ENCODE measurements at places on chromosomes 2 and 18.

GRCh38 chr2:42932271-42933151 is 140.1 kb upstream of the HAAO start:
- DNase-seq, result no peak

GRCh38 chr2:235078182-235078581 is 126.4 kb downstream of the SH3BP4 start:
- DNase-seq, result no peak

DNA sequence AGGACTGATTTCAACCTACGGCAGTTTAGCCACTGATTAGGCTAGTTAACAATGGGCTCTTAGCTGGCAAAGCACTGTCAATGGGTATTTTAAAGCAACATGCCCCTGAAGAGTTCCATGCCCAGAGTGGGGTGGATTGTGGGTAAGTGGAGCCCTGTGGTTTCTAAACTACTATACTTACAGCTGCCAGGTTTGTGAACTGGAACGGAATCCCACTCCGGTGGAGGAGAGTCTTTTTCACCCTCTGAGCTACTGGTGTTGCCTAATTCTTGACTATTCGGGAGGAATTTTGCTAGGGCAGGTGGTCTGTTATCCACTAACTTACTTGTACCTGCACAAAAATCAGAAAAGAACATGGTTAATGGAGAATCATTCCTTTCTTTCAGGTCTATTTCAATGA is 52.6 kb downstream of the ZAP70 start:
- no peak for DNase-seq

GRCh38 chr18:22702806-22703205 is 230.3 kb upstream of the RBBP8 start:
- DNase-seq, result no peak

- DNase-seq, result no peak
Observed at GRCh38 chr2:46995844-46996243, 80.2 kb upstream of the MCFD2 start.

DNA sequence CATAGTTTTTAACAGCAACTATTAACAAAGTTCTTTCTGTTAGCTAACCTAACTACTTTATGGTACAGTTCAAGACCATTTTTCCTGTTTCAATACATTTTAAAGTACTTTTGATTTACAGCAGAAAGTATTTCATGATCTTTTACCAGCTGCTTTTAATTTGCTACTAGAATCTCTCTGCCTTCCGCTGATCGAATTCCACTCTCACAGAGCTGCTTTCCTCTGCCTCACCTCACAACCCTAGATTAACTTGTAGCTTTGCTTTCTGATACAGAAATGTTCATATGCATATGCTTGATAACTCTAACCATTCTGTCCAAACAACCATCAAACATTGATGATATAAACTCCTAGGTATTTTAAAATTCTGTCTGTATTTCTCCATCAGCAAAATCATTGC is 463.2 kb upstream of the ZEB2 start:
- DNase-seq, result no peak

DNA sequence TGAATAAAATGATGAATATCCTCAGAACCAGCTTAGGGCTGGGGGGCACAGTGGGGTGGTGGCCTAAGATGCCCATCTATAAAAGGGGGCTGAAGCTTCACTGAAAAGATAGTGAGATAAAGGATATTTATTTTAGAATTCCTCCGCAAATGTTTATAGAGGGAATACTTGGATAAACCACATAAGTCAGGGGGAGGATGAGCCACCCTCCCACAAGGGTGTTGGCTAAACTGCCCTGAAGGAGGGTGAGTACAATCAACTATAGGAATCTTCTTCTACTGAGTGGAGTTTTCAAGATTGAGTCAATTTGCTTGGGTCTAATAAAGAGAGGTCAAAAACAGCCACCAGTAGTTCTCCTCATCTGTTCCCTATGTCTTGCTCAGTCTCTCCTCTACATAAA is 114.5 kb upstream of the TANK start:
- no peak for DNase-seq

- DNase-seq, result no peak
Observed at GRCh38 chr18:13525381-13526029, 200.9 kb downstream of the FAM210A start.

DNA sequence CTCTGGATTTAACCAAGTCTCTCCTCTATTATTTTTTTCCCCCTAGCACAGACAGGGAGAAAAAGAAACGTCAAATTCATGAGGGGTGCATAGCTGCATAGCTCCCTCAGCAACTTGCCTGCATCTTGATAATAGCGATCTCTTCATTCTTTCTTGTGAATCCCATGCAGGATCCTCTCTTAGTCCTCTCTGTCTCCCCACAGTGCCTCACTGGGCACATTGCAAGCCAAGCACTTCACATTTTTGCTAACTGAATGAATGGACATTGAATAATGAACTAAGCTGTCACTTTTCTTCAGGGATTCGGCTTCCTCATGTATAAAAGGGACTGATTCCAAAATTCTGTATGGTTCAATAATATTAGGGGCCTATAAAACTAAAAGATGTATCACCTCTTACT is 2.9 kb upstream of the EPB41L3 start:
- DNase-seq, result peak; percentile 69

DNA sequence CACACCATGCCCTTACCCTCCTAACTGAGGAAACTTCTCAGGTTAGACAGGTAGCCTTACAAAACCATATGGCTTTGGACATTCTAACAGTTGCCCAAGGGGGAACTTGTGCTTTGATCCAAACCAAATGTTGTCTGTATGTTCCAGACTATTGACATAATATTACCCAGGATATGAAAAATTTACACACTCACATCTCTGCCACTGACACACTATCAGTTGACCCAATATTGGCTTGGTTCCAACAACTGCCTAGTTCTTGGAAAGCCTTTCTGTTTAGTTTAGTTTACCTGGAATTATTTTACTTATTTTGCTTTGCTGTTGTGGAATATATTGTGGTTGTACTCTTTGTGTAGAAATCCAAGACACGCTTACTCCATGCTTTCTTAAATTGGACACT is 178.4 kb downstream of the RNF152 start:
- no peak for DNase-seq

GRCh38 chr2:64298161-64298560 is 153.9 kb upstream of the PELI1 start:
- DNase-seq, result no peak

GRCh38 chr2:201542291-201542690 is 90.8 kb downstream of the STRADB start:
- DNase-seq, result peak; percentile 34

DNA sequence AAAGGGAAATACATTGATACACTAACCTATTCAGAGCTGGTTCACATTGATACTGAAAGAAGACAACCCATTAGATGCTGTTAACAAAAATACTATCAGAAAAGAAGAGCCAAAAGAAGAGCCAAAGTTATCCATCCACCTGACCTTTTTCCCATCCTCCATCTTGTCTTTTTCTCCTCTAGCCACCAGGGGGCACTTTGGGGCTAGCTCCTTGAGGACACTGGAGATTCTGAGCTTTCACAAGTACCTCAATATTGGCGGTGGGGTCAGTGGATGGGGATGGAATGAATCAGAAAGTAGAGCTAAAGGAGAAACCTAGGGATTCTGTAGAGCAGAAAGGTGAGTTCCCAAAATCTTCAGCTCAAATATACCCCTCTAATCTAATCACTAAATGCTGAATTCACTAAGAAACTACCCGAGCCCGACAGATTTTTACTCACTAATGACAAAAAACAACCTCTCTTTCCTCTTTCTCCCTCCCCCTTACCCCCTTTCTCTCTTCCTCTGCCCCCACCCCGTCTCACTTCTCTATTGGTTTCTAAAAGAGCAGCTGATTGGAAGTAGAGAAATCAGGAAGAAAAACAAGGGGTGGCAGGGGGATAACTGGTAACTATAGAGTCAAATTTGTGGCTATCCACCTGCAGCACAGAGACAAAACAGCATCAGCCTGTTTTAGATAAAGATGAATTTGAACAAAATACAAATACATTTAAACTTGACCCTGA is 203.3 kb downstream of the TCF4 start:
- DNase-seq, result peak; percentile 76

DNA sequence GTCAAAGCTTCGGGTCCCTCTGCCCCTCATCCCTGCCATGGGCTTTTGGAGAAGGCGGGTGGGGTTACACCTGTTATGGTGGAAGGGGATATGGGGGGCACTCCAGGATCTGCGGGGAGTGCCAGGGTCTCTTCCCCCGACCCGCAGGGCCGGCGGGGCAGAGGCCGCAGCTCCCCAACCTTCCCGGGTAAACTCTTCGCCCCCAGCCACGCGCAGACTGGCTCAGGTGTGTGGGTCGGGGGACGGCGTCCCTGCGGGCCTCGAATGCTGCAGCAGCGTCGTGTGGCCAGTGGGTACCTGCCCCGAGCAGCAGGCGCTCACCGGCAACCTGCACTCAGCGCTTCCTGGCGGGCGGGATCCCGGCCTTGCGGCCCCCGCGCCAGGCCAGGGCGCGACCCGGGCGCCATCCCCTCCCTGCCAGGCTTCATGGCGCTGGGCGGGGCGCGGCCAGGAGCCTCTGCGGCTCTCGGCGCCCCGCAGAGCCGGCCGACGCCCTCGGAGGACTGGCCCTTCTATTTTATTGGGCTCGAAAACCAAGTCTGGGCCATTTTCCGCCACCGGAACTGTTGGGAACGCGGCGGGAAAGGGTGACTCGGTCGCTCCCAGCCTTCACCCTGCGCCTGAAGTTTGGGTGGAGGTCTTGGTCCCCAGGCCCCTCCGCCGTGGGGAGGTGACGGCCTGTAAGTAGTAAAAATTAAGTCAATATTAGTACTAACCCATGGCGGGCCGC is 4.5 kb downstream of the GBX2 start:
- peak; percentile 49 for DNase-seq

DNA sequence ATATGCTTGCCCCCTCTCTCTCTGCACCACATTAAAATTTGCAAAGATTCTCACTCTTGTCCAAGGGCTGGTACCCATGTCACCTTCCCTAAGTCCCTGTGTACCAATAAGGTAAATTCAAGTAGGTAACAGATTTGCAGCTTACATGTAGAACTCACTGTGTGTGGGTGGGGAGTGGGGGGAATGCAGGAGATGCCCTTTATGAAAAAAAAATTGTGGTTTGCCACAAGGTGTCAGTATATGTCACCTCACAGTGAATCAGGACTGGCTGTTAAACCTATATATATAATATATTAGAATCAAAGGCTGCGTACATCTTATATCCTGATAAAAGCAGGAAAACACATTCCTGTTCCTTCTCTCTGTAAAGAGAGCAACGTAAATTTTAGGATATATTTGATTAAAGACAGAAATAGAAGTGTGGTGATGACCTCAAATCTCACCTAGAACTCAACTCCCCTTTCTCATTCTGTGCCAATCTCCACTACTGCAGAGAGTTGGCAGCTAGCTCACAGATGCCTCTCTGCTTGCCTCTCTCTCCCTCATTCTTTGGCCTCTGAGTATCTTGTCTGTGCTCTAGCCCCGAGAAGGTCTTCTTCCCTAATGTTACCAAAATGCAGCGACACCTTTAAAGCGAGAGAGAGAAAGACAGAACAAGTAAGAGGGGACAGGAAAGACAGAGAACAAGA is 536 bp downstream of the XDH start:
- DNase-seq, result peak; percentile 55

DNA sequence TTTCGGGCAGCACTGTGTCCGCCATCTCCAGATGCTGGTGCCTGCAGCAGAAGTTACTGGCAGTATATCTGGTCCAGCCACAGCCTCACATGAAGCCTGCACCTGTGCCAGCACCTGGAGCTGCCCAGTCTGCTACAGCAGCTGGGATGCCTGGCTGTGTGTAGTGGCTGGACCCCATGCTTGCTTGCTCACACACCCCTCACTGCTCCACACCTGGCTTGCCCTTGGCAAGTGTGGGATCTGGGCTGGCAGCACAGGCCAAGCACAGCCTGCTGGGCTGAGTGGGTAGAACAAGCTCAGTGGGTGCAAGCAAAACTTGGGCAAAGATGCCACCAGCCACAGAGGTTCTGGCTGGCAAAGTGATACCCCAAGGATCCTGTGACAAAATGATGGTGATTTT is 209.4 kb upstream of the RASGRP3 start:
- no peak for DNase-seq

DNA sequence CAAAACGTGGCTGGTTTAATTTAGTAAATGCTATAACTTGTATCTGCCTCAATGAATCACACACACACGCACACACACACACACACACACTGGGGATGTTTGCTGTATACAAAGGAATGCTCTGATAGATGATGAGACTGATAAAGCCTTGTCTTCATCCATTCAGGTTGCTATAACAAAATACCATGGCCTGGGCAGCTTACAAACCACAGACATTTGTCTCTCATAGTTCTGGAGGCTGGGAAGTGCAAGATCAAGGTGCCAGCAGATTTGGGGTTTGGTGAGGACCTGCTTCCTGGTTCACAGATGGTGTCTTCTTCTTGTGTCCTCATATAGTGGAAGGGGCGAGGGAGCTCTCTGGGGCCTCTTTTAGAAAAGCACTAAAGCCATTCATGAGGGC is 149.5 kb upstream of the HDAC4 start:
- DNase-seq, result no peak

GRCh38 chr2:119414894-119415293 is 16.8 kb upstream of the TMEM37 start:
- no peak for DNase-seq

DNA sequence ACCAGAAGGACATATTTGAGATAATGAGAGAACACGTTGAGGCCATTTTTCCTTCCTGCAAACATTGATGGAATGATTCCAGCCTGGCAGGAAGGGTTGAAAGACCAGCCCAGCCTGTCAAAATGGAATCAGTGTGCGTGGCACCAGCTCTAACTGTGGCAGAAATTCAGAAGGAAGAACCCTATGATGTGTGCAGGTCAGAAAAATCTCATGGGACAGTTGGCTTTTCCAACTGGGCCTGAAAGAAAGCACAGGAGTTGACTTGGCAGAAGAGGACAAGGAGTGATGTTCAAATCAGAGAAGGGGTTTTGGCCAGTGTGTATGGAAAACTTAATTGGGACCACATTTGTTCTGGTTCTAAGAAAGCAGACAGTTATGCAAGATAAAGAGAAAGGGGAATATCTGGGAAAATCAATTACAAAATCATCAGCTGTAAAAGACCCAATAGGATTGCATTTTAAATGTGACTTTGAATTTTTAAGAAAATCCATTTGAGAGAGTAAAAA is 192.8 kb upstream of the PID1 start:
- no peak for DNase-seq

- no peak for DNase-seq
Observed at GRCh38 chr2:190261851-190262250, 57.8 kb downstream of the HIBCH start.

DNA sequence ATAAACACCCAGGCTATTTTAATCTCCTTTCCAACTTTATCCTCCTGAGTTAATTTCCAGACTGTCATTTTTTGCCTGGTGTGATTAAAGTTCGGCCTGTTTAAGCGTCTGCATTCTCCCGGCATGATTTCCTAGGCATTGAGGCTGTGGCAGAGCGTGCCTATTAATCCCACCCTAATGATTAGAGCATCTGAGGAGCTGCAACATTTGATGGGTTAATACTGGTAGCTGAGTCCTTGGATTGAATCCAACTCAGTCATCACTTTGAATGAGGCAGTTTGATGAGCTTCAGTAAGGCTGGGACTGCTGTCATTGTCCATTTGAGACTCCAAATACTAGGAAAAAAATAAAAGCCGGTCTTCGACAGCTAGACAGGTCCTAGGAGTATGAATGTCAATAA is 882.5 kb downstream of the SLC4A3 start:
- DNase-seq, result no peak

- DNase-seq, result no peak
Observed at GRCh38 chr2:235132651-235133050, 180.8 kb downstream of the SH3BP4 start.

Measured in DMS53 (cell line).